Mesothelial cell of epicardium (in vitro differentiated cells): ENCODE measurements at places on chromosomes 11 and 22. TPM values are rescaled to one million over a fixed set of nuclear protein-coding genes. Genes with fewer than 3 reads are reported as not detected.
A peak's percentile ranks its signal among the peaks of the same experiment; 100 is the strongest.

GRCh38 chr11:114183044-114183511, 113.1 kb upstream of the NNMT start:
- DNase-seq: no peak

DNA sequence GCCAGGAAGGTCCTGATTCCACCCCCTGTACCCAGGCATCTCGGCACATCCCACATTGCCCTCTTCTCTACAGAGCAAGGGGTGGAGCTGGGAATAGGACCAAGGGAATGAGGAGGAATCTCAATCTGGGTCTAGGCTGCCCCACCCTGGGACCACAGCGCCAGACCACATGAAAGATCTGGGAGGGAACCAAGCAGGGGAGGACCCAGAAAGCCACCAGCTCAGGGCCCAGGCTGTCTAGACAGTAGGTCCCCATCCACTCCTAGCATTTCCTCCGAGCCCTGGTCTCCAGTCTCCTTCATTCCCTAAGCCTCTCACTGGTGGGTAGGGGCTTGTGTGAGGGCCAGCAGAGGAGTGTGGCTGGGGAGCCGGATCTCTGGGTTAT, 11.6 kb downstream of the PHLDB1 start:
- no peak for DNase-seq

DNA sequence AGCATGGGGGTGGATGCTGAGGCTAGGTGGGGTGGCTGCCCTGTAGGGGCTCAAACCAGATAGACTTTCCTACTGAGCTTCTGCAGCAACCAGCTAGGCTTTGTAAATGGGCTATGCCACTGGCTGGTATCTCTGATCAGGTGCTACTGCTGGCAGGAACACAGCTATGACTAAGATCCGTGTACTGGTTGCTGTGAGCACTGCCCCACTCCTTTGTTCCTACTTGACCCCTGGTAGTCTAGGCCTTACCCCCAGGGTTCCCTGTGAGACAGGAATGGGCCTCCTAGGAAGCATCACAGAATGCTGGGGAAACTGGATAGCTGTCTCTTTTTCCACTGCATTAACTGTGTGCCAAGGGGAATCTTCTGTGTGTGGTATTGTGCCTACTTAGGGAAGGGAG, 58.4 kb upstream of the GAB2 start:
- DNase-seq: no peak

DNA sequence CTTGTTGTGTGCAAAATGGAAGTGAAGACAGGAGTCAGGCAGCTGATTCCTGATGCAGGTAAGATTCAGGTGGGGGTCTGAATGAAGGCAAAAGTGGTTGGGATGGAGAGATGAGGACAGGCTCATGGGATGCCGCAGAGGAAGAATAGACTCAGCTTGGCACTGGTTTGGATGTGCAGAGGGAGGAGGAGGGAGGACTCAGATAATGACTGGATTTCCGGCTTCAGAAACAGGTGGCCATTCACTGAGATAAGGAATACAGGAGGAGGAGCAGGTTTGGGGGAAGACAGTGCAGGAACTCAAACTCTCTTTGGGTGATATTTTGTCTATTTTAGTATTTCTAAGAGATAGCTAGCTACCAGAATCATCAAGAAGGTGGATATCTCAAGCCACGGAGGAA, 19.2 kb downstream of the RASSF10 start:
- no peak for DNase-seq

DNA sequence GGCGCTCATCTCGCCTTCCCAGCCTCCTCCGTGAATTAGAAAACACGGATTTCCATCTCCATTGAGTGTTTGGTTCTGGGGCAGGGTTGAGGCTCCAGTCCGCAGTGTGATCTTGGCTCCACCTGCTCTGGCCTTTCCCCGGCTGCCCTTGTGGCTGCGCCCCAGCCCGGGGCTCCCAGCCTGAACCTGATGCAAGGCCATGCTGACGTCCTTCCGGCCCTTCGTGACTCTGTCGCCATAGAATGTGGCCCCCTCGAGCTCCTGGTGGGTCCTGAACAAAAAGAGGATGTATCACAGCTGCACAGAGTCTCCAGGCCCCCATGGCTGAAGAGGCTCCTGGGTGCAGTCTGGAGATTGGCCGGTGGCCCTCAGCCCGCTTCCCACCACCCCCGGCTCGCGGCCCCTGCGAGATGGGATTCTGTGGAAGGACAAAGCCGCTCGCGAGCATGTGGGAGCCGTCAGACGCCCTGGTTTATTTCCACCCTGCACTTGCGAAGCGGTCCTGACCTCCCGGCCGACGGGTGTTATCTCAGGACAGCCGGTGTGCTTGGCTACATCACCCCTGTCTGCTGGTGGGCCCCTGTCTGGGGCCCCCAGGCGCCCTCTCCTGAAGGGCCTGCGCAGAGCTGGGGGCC, 1214.0 kb downstream of the BRD1 start:
- DNase-seq: no peak

GRCh38 chr11:14619603-14620531, 23.7 kb upstream of the PDE3B start:
- no peak for DNase-seq

DNA sequence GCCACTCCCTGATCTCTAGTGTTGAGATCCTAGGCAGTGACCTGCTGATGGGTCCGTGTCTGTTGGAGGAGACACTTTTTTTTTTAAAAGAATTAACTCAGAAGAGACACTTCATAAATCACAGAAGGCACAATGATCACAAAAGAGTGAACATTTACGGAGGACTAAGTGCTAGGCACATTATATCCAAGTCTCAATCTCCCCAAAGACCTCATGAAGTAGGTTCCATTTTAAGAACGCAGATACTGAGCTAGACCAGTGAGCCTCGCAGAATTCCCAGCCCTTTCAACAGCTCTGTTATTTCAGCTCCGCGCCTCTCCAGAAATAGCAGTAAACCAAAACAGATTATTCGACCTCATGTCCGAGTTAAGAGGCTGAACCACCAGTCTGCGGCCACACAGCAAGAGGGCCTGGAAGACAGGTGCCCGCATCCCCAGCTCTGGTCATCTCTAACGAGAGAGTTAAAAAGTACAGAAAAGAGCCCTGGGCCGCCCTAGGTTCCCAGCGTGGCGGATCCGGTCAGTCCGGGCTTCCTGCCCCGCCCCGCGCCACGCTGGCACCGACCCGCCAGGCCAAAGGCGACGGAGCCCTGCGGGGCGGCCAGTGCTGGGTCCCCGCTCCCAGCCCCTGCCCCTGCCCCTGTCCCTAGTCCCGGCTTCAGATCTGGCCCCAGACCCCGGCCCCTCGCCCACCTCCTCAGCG, 612 bp downstream of the XBP1 start:
- peak; percentile 28 for DNase-seq

DNA sequence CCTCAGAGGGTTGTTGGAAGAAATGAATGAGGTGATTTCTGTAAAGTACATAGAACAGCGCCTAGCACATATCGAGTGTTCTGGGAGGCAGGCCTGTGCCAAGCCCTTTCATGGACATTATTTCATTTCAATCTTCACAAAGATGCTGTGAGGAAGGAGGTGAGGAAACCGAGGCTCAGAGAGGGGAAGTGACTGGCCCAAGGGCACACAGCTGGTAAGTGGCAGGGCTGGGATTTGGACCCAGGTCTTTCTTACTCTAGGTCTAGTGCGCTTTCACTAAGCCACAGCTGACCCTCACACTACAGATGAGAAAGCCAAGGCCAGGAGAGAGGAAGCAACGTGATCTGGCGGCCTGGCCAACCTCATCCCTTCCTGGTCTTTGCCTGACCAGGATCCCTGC, 2.0 kb downstream of the PELI3 start:
- no peak for DNase-seq

- DNase-seq: peak; percentile 86
These were observed 9.1 kb upstream of the CLCF1 start for GRCh38 chr11:67382276-67383136.

GRCh38 chr11:15334766-15335165, 220.0 kb downstream of the INSC start:
- no peak for DNase-seq

GRCh38 chr22:40547729-40548143, 88.8 kb downstream of the MRTFA start:
- DNase-seq: no peak

- no peak for DNase-seq
These were observed 2.7 kb downstream of the LRRC32 start for GRCh38 chr11:76667856-76668255.

DNA sequence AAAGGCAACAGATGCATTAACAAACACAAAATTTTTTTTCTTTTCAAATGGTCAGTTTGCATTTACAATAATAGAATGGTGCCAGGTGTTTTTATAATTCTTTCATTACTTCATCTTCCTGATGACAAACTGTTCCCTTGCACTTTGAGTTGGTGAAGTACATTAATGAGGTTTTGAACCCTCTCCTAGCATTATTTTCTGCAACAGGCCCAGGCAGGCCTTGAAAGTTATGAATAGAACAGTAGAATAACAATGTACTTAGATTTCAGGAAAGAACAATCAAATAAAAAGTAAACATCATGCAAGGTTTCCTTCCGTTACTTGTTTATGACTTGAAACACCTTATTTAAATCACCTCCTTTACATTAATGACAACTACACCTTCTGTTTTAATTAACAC, 9.6 kb downstream of the BTG4 start:
- DNase-seq: no peak

DNA sequence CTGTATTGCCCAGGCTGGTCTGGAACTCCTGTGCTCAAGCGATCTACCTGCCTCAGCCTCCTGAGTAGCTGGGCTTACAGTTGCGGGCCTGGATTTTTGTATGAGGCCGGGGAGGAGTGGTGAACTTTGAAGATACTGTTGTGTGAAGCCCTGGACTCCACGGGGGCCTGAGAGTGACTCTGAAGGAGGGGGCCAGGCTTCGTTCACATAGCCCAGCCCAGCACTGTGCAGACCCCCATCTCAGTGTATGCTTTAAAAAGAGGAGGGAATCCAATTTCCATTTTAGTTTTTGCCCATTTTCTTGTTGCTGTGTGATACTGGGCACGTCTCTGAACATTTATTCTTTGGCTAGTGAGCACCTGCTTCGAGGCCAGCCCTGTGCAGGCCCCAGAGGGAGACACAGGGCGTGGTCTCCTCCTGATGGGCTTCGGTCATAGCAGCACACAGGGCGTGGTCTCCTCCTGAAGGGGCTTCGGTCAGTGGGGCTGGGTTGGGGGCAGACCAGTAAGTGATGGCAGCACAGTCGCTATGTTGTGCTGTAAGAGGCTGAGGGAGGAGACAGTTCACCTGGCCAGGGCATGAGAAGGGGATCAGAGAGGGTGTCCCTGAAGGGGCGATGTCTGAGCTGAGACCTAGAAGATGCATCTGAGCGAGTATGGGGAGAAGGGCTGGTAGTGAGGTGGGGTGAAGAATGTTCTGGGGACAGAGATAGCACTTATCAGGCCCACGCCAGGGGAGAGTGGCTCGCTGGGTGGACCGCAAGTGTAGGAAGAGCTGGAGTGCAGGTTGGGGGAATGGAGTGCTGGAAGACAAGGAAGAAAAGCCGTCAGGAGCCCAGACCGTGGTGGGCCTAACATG, 14.0 kb downstream of the SAMM50 start:
- DNase-seq: no peak

DNA sequence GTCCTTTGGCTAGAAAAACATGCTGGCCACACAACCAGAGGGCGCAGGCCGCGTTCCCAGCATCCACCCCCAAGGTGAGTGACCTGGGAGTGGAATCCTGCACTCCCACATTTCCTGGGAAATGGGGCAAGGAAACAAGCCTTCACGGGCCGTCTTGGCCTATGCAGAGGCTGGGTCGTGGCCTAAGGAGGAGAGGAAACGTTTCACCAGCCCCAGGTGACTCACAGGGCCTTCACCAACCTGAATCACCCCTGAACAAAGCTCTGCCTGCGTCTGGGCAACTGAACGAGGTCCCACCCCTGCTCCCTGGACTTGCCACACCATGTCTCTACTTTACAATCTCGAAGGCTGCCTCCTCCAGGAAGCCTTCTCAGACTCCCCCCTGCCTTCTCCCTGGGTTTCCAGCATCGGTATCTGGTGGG, 13.2 kb downstream of the MYH9 start:
- no peak for DNase-seq

- DNase-seq: peak; percentile 92
These were observed at the start of gene TESMIN for GRCh38 chr11:68751331-68751856. Gene TESMIN, minus strand, starts transcription at chr11:68751520. Its CDS starts 860 bp downstream, at chr11:68750660.

DNA sequence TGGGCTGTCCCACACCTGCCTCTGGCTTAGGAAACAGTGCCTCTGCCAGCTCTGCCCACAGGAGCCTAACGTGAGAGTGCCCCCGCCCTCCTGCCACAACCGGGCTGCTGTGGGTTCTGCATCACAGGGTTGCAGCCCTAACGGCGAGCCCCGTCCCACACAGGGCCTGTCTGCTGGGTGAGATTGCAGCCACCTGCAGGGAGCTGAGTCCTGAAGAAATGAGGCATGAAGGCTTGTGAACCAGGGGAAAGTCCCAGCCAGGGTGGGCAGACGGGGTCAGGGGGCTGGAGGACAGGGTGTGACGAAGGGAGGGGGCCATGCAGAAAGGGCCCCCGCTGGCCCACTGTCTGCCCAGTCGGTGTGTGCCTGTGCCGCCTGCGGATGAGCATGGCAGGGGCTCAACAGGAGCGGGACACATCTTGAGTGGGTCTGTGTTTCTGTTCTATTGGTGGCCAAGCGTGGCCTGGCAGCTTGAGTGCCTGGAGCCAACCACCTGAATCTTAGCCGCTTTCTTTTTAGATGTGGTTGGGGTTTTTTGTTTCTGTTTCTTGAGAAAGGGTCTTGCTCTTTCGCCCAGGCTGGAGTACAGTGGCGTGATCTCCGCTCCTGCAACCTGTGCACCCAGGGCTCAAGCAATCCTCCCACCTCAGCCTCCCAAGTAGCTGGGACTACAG, 38.9 kb downstream of the CTTN start:
- DNase-seq: no peak

DNA sequence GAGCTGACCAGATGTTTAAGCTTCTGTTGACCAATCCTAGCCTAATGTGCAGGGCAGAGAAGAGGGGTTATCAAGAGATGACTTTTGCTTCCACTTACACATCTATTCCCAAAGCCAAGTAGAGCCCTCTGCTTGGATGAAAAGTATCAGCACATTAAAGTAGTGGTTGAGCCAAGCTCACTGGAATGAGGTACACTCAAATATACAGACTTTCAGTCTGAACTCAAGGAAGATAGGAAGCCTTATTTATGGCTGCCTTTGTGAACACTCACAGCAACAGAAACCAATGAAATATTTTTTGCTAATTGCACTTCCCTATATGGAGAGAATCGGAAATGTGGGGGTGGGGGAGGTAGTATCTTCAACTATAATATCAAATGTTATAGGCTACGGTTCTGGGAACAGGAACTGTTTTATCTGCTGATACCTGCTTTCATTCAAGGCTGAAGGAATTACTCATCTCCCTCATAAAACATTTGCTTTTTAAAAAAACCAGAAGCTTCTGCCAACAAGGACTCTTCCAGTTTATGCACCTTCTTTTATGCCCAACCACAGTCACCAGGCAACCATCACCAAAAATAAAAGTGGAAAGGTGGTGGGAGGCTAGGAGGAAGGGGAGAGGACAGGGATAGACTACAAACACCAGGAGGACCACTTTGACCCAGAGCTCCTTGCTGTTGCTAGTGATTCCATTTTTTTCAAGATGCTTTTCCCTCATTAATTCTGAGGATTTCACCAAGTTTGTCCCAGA, 91.2 kb downstream of the CLPB start:
- no peak for DNase-seq

GRCh38 chr22:35684732-35685131, 32.9 kb upstream of the APOL5 start:
- no peak for DNase-seq

The DNAJB7 gene
- total RNA-seq: not detected in 3 replicates

The NKAPD1 gene
- 23.3 to 28.0 TPM (median 26.3 TPM) in 3 replicates for total RNA-seq

The CECR2 gene
- total RNA-seq: 14.1 to 15.1 TPM (median 15.0 TPM) in 3 replicates

The SEC14L2 gene
- 4.3 to 6.5 TPM (median 5.4 TPM) in 3 replicates for total RNA-seq

The RIC3 gene
- total RNA-seq: 1.9 to 2.4 TPM (median 2.1 TPM) in 3 replicates

The PDE2A gene
- 0.63 to 1.4 TPM (median 1.1 TPM) in 3 replicates for total RNA-seq

The CCDC73 gene
- 0.27 to 0.68 TPM (median 0.44 TPM) in 3 replicates for total RNA-seq

The MMP12 gene
- not detected in 3 replicates for total RNA-seq

The APOL4 gene
- total RNA-seq: 15.0 to 16.4 TPM (median 15.9 TPM) in 3 replicates

The FGF19 gene
- total RNA-seq: not detected in 3 replicates

The SLC6A5 gene
- total RNA-seq: not detected in 3 replicates

The OR10D3 gene
- not detected in 3 replicates for total RNA-seq

The MS4A8 gene
- total RNA-seq: not detected in 3 replicates
